ENCODE measurements at places on chromosomes 3 and 15.

GRCh38 chr3:121739902-121740301 is 9.6 kb downstream of the GOLGB1 start:
- DNase-seq, result no peak

GRCh38 chr3:187968883-187969580 is 184.9 kb upstream of the LPP start:
- no peak for DNase-seq

DNA sequence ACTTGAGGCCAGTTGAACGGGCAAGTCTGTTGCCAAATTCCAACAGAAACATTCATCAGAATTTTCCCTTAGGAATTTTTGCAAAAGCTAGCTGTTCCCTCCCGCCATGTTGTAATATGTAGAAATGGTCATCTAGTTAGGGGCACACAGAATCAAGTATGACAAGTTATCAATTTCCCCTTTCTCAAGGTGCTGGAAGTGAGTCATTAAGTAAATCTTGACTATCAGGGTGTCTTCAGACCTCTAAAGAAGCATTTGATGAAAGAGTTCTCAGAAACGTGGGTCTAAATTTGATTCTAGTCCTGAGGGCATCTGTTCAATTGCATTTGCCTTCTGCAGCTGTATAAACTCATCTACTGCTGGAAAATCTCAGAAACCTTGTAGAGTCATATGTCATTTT is 123.4 kb upstream of the FRMD4B start:
- no peak for DNase-seq

DNA sequence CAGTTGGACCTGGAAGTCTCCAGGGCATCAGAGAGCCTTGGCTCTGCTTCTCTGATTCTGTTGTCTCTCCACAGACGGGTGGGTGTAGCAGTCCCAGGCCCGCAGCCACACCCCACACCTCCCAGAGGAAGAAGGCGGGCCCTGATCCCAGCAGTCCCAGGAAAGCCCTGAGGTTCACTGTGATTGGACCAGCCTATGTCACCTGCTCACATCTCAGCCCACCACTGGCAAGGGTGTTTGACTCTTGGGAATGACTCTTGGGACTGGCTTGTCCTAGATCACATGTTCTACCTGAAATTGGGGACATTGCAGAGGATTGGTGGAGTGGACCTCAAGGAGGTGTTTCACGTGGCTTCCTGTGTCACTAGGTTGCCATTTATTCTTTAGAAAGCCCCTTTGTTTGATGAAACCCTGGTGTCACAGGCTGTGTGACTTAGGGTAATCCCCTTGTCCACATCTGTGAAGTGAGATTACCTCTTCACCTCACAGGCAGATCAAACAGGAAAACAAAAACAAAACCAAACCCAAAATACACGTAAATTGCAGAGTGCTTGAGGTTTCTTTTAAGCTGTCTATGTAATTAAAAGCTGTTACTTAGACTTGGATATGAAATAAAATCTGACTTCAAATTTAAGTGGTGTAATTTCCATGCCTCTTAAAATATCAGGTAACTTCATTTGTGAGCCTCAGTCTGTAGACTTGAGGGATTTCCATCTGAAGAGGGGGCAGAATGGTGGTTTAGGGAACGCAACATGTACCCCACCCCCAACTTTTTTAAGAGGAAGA is 26.7 kb downstream of the FLNB start:
- no peak for DNase-seq

- DNase-seq, result no peak
These were observed 96.0 kb downstream of the RPLP1 start for GRCh38 chr15:69548395-69549180.

DNA sequence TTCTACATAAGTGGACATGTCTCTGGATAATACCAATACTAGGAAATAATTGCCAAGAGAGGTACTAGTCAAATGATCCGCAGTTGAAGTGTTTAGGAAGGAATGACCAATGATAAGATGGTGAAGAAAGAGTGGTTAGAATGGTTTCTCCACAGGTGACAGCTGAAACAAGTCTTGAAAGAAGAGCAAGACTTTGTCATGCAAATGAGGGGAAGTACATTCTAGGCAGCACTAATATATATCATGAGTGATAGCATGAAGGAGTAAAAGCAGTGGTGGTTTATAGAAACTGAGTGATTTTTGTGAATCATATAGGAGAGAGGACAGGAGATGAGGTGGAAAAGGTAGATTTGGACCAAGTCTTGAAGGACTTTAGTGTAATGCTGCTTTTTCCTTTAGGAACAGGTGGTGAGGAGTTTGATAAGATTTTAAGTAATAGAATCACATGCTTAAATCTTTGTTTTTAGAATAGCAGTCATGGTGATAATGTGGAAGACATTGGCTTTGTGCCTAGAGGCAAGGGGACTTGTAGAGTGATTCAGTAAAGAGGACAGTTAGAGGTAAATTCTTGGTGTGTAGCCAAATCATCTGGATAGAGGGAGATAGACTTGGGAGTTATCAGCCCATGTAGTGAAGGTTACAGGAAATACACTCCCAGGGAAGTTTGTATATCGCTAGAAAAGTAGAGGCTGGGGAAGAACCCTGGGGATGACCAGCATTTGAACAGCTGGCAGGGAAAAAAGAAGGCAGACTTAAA is 31.9 kb downstream of the SLMAP start:
- DNase-seq, result peak; percentile 88

GRCh38 chr3:40287248-40287647 is 22.3 kb upstream of the EIF1B start:
- DNase-seq, result no peak

DNA sequence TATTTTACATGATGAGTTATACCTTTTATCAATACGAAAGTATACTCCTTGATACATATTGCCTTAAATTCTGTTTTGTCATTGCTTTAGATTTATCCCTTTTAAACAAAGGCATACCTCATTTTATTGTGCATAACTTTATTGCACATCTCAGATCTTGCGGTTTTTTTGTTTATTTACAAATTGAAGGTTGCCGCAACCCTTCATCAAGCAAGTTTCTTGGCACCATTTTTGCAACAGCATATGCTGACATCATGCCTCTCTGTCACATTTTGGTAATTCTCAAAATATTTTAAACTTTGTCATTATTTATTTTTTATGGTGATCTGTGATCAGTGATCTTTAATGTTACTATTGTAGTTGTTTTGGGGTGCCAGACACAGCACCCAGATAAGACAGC is 20.9 kb downstream of the SNRK start:
- no peak for DNase-seq

DNA sequence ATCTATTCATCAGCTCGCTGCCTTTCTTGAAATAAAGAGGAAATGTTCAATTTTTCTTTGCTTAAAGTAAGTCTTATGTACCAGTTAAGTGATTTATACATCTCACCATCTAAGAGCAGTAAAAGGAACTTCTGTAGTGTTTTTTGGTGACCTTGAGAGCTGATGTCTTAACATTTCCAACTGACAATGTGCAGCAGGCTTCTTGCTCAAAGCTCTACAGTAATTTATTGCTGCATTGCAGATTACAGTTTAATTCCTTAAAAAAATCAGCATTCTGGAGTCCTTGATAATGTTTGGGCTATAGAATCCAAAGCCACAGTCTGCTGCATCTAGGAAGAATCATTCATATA is 61.6 kb downstream of the DIPK2A start:
- DNase-seq, result no peak

GRCh38 chr3:24937780-24938179 is 443.1 kb upstream of the THRB start:
- no peak for DNase-seq

DNA sequence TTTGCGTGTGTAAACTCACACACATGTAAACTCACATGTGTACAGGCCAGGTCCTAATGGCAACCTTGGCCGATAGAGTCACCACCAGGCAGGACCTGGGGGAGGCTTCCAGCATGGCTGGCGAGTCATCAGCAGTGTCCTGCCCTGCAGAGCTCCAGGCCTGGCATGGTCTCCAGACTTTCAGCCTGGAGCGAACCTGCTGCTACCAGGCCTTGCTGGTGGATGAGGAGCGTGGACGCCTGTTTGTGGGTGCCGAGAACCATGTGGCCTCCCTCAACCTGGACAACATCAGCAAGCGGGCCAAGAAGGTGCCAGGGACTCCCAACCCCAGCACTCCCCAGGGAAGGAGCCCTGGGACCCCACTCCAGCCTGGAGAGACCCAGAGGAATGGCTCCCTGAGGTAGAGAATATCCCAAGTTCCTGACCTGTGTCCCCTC is 1.0 kb downstream of the SEMA3B start:
- DNase-seq, result no peak

DNA sequence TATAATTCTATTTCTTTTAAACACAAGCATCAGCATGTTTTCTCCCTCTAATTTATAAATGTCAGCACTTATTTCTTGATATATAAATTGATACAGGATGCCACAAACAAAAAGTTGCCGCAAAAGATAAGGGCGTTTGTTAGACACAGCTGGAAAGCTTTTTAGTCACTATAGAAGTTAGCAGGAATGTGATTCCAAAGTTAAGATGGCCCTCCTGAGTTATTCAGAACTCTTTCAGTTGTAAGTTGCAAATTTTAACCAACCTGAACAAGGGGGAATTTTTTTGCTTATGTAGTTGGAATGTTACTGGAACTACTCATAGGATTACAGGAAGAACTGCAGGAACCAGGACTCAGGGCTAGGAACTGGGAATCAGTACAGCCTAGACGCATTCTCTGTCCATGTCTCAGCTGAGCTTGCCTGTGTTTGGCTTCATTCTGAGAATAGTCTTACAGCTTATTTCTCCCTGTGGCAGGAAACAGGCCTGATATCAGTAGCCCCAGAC is 166.3 kb downstream of the VGLL4 start:
- no peak for DNase-seq

DNA sequence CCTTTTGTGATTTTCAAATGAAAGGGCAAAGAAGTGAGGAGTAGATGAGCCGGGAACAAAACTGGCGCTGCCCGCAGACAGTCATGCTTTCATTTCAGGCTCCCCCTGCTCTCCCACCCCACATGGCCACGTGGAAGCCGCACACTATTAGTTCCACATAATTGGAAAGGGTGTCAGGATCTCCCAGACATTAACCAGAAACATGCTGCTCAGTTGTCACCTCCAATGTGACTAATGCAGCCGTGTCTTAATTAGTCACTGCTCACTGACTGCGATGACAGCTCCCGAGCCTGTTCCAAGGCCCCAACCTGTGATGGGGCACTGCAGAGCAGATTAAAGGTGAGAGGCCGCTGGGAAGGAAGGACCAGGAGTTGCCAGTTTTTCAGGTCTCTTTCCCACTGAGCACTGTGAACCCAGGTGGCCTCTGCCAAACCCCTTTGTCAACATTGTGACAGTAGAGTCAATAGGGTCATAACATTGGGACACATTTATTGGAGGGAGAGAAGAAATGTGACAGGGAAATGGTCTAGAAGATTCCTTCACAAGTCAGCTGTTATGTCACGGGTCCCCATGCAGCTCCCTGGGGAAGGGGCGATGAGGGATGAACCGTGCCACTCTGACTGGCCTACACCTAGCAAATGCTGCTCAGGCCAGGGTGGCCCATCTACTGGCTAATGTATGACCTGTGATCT is 38.6 kb upstream of the SFMBT1 start:
- DNase-seq, result peak; percentile 16

DNA sequence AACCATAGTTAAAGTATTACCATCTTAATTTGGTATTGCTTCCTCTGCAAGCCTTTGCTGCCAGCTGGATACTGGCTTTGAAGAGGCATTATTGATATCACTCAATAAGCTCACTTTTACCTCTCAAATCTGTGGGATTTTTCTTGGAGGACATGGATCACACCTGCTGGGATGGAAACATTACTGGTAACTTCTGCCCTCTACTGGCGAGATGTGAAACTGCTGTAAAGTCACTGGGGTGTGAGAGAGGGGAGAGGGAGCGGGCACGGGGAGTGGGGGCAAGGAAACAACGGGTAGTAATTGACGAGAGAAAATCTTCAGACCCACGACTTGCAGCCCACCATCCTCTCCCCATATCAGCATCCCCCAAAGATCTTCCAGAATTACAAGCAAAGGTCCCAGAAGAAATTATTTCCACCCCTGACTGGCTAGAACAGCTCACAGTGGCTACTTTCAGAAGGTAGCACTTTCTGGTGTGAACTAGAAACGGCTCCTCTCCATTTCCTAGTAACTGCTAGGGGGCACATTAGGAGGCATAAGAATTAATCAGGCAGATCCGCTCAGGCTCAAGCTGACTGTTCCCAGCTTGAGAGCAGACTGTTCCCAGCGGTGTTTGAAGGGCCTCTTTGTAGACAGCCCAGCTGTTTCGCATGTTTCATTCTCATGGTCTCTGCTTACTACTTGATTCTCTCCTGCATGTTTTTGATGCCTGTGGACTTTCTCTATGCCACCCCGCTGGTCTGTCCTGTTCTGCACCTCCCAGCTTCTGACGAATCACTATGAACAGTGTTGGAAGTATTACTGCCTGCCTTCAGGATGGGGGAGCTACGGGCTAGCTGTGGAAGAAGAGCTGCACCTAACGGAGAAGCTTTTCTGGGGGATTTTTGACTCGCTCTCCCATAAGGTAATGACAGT is 230.4 kb upstream of the CHRM5 start:
- peak; percentile 45 for DNase-seq

DNA sequence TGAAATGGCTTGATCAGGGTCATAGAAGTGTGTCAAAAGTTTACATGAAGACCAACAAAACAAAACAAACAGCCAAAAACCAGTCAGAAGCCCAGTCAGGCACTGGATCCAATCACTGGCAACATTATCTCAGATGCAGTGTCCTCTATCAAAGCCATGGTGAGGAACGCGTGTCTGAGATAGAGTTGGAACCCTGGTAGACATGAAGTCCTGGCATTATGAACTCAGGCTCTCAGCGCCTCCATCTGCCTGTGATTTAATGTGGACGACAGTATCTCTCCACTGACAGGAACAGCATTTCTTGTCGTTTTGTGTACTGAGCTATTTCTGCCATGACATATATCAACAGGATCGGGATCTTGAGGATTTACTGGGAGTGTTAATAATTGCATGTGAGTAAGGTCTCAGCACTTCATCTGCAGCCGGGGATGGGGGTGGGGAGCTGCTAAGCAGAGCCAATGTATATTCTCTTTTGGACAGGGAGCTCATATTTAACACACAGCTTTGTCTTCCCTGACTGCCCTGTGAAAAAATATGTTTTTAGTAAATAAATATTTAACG is 1120.0 kb downstream of the IGSF11 start:
- DNase-seq, result no peak

DNA sequence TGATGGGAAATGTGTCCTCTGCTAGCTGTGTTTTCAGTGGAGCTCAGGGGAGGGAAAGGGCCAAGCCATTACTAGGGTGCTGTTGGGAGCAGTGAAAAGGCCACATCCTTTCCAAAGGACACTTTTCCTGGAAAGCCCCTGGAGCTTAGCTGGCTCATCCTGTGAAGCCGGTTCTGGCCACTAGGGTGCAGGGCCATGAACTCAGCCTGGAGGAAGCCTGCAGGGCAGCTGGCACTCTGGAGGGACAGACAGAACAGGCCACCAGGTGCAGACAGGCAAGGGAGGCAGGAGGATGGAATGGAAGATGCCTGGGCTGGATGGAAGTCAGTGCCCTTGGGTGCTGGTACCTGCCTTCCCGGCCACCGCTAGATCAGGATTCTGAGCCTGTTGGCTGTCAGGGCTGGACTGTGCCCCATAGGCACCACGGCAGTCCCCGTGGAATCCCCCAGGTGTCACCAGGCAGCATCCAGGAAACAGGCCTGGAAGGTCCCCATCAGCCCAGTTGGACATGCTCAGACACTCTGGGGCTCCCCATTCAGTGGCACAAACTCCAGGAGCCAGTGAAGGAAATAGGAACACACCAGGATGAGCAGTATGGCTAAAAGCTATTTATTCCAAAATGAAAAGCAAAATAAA is 76.2 kb upstream of the C2CD4B start:
- peak; percentile 11 for DNase-seq
